HS-27A (cell line): ENCODE measurements at places on chromosomes 12 and 14.

DNA sequence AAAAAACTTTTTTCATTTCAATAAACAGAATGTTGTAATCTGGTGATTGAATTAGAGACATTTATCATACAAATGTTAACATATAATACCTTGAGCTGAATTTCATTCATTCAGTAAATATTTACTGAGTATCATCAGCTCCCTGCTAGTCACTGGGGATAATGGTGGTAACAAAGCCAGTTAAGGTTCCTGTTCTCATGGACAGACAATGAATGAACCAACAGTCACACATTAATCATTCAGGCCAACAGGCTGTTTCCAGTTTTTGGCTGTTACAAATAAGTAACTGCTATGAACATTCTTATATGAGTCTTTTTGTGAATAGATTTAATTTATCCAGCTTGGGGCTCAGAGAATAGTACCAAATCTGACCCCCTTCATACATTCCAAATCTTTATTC lies 13.5 kb downstream of the EXD2 start:
- no peak for DNase-seq

DNA sequence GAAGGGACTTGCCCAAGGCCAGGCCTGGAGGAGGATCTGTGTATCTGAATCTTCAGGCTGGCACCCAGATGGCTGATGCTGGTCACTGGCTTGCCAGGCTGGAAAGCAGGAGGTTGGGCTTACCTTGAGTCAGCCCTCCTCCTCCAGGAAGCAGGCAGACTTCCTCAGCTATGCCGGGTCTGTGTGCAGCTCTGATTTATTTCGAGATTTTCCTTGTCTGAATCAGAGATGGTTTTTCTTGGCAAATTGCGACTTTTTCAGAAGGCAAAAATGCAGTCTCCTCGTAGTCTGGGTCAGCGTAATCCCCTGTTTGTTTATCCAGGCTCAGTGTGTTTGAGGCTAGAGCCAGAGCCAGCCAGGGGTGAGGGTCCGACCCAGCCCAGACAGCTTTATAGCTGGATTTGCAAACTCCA lies 48.9 kb downstream of the SMOC1 start:
- DNase-seq: no peak

GRCh38 chr14:62722406-62722805 lies 322.9 kb downstream of the KCNH5 start:
- no peak for DNase-seq

- peak; percentile 43 for DNase-seq
Measured at GRCh38 chr12:12007001-12007712, 63.6 kb upstream of the BCL2L14 start.

DNA sequence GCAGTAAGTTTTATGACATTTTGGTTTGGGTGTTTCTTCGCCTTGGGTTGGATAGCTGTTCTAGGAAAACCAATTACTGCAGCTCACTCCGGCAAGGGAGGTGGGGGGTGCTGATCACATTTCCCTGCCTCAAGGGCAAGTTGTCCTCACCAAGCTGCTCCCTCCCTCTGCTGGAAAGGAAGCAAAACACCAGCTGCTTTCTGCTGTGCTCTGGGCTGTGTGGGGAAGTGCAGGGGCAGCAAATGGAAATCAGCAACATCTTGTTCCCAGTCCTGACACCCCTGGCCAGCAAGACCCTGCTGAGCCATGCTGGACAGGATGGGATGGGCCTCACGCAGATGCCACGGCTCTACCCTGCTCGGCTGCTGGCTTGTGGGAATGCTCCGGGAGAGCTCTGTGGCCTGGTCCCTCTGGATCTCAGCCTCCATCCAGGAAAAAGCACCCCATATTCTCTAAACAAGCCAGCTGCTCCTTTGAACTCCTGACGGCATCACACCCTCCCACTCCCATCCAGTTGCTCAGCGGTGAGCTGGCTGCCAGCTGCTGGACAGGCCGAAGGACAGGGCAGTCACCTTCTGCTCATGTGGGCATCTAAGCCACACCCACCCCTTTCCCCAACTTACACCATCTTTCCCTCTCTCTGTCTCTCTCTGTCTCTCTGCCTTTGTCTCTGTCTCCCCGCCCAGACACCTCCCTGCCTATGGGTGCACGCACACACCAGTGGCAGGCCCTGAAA lies 52.4 kb upstream of the EIF5 start:
- no peak for DNase-seq

GRCh38 chr14:92637228-92637627 lies 111.2 kb downstream of the LGMN start:
- DNase-seq: no peak

- DNase-seq: no peak
Measured at GRCh38 chr12:77437206-77437605, 371.8 kb upstream of the E2F7 start.

DNA sequence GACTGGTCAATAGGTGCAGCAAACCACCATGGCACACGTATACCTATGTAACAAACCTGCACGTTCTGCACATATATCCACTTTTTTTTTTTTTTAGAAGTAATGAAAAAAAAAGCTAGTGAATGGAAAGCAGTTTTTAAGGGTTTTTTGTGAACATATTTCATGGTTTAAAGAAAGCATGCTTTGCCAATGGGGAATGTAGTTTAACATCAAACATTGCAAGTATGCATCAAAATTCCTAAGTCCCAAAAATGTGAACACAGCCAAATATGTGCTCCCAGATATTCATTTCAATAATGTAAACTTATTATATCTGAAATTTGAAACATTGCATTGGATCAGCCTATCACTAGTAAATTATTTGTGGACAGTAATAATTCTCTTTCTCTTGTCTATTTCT lies 710.4 kb upstream of the FLRT2 start:
- DNase-seq: no peak

DNA sequence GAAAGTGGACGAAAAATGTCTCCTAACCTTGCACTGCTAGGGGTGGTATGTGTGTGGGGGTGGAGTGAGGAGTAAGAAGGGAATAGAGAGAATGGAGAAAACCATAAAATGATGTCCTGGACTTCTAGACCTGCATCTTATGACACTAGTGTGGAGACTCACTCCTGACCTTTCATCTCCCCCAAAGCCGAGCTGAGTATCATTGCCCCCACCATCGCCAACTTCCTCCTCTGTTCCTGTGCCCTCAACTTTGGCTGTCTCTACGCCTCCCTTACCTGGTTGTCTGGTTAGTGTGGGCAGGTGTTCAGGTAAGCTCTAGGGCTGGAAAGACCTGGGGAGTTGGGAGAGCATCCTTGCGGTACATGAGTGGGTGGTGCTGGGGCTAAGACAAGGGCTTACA lies 4.5 kb upstream of the KLHL33 start:
- no peak for DNase-seq

- DNase-seq: no peak
Measured at GRCh38 chr14:88095791-88096190, 90.9 kb downstream of the GPR65 start.

DNA sequence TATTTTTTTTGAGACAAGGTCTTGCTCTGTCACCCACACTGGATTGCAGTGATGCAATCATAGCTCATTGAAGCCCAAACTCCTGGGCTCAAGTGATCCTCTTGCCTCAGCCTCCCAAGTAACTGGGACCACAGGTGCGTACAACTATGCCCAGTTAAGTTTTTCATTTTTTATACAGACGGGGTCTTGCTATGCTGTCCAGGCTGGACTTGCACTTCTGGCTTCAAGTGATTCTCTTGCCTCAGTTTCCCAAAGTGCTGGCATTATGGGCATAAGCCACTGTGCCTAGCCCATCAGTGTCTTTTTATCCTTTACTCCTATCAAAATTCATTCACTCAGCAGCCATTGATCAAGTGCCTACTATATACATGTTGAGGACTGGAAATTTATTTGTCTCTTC lies 9.0 kb downstream of the PTPN11 start:
- no peak for DNase-seq

GRCh38 chr12:91178139-91178561 lies 4.5 kb downstream of the DCN start:
- no peak for DNase-seq

- no peak for DNase-seq
Measured at GRCh38 chr12:98059659-98060343, 455.6 kb upstream of the TMPO start.

DNA sequence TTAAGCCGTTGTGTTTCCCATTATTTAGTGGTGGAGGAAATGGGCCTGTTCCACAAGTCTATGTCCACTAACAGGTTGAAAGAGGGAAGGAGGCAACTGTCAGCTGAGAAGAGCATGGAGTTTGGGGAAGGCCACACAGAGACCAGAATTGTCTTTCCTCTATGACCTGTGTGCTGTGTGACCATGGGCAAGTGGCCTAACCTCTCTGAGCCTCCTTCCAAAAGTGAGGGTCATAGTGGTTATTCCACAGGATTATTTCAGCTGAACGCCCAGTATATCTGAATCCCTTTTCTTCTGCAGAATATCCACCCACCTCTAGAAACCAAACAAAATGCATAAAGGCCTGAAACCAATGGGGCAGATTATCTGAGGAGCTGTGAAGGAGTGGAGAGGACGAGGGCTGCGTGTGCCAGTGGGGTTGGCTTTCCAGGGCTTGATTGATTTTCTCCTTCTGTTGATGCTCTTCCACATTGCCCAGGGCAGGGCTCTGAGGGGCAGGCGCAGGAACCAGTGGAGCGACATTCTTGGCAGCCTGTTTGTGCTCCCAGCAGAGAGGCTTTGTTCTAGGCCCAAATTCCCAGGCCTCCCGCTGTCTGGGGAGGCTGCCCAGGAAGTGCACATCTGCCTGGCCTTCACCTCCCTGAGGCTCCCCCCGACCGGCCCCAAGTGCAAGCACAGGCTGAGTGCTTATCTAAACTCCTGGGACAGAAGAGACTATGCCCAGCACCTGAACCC lies 452.7 kb downstream of the BCL11B start:
- no peak for DNase-seq

- no peak for DNase-seq
Measured at GRCh38 chr12:28107679-28108078, 82.6 kb upstream of the CCDC91 start.

GRCh38 chr12:80412343-80412953 lies 31.6 kb upstream of the PTPRQ start:
- no peak for DNase-seq

DNA sequence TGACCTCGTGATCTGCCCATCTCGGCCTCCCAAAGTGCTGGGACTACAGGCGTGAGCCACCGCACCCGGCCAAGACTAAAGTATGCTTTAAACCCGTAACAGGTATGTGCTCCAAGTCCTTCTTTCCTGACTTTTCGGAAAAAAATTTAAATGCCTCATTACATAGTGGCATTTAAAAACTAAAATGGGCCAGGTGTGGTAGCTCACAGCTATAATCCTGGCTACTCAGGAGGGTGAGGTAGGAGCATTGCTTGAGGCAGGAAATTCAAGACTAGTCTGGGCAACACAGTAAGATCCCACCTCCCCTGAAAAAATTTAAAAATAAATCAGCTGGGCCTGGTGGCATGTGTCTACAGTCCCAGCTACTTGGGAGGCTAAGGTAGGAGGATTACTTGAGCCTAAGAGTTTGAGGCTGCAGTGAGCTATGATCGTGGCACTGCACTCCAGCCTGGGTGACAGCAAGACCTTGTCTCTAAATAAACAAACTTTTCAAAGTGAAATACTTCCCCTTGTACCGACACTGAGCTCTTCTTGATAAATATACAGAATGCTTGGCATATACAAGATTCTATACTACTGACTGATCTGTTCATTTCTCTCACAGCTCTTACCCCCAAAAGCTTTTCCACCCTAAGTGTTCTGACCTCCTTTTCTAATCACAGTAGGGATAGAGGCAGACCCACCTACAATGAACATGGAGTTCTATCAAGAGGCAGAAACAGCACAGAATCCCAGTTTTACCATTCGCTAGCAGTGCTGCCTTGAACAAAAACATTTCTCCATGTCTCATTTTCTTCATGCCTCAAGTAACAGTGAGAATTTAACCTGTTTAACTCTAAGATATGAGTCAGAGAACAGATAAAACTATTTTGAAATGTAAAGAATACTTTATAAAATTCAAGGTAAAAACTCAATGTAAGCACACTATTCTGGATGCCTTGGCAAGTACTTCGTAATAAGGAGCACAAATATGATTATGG lies 7.9 kb downstream of the PPP4R3A start:
- no peak for DNase-seq

DNA sequence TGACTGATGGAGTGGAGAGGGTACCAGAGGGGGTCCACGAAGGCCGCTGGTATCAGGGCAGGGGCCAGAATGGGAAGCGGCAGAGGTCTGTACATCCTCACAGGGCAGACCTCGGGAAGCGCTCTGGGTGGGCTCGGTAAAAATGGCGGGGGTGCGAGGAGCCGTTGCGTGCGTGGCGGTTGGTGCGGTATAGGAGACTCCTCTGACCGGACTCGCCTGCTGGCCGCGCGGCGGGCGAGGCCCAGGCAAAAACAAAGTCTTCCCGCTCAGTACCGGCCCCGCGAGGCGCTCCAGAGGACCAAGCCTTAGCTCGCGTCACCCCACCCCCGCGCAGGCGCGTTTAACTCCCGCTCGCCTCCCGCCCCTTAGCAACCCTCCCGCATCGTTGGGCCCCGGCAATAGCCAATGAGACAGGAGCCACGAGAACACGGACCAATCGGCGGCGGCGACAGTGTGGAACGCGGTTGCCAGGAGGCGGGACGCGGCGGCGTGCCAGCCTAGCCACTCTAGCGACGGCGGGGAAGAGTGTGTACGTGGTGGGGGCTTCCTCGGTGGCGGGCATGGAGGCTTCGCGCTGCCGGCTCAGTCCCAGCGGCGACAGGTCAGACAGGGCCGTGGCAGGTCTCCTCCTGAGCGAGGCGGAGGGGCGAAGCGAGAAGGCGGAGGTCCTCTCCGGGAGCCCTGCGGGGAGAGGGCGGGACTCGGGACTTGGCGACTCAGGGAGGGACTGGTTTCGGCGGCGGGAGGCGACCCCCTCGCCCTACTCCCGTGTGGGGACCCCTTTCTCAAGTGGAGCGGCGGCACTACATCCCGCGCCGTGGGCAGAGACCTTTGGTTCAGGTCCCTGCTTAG lies at the start of gene TULP3:
Gene TULP3, plus strand, starts transcription at position 504 of the 852 bp plus-strand sequence. Its CDS starts 57 bp downstream, at position 561.
- peak; percentile 98 for DNase-seq

DNA sequence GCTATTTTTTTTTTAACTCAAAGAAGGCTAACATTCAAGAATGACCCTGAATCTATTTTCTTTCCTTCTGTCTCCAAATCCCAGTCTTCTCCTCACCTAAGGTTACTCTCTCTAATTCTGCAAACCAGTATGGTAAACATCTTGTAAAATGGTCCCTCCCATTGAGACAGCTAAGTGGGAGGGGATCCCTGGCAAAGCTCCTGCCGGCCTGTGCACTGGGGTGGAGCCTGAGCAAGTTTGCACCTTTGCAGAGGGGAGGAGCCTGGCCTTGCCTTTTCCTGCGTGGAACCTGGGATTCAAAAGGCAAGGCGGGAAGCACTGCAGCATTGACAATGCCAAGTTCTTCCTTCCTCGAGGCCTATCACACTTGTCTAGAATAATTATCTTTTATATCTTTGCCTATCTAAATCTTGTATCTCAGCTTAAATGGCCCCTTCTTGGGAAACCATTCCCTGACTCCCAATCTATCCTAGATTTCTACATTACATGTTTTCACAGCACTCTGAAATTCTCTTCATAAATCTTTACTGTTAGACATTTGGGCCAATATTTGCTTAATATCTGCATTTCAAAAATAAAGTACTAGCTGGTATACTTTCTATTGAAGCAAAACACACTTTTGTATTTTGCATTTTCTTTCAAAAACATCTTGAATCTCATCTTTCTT lies 83.0 kb downstream of the EPS8 start:
- no peak for DNase-seq
